NCI-H748 treated with DMSO at 0.1 percent for 48 hours (cell line): ENCODE measurements at places on chromosomes 3 and 15.

- no peak for DNase-seq
Measured at GRCh38 chr3:108100906-108101660, 10.3 kb upstream of the CD47 start.

GRCh38 chr3:129927072-129927471 lies 33.6 kb upstream of the TMCC1 start:
- DNase-seq: no peak

DNA sequence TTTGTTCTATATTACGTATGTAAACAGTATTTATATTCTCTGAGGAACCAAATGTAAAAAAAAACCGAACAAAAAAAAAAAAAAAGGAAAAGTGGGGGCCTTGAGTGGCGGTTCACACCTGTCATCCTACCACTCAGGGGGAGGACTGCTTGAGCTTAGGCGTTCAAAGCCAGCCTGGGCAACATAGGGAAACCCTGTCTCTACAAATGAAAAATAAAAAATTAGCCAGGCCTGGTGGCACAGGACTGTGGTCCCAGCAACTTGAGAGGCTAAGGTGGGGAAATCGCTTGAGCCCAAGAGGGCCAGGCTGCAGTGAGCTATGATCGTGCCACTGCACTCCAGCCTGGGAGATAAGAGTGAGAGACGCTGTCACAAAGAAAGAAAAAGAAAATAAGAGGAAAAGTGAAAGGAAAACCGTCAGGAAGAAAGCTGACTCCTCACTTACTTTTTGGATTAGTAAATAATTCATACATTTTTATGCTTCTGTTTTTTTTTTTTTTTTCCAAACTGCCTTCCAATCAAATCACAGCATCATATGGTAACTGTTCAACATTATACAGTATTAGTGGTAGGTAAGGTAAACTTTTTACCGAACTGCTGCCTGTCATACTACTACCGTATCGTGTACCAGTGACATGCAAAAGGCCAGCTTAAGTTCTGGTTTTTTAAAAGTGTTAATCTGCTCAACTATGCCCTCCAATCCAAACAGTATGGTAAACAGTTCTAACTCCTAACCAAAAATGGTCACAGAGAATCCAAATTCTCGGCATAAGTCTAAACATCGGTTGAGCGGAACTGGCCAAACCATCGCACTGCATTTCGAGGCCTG lies 1.2 kb downstream of the PHC3 start:
- DNase-seq: no peak

DNA sequence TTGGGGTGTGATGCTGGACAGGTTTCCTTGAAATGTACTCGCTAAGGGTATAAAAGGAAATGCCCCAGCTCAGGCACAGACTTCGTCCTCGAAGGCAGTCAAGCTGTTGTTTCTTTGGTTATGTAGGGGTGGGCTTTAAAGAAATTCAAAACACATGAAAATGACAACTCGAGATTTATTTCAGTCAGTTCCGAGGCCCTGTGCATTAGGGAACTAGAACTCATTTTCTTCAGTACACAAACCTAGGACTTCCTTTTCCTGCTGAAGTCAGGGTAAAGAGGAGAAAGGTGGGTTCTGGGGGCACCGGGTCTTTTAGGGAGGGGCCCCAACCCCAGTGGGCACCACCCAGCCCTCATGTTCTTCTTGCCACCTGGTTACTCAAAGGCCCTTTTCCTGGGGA lies 7.7 kb downstream of the CCR9 start:
- no peak for DNase-seq

DNA sequence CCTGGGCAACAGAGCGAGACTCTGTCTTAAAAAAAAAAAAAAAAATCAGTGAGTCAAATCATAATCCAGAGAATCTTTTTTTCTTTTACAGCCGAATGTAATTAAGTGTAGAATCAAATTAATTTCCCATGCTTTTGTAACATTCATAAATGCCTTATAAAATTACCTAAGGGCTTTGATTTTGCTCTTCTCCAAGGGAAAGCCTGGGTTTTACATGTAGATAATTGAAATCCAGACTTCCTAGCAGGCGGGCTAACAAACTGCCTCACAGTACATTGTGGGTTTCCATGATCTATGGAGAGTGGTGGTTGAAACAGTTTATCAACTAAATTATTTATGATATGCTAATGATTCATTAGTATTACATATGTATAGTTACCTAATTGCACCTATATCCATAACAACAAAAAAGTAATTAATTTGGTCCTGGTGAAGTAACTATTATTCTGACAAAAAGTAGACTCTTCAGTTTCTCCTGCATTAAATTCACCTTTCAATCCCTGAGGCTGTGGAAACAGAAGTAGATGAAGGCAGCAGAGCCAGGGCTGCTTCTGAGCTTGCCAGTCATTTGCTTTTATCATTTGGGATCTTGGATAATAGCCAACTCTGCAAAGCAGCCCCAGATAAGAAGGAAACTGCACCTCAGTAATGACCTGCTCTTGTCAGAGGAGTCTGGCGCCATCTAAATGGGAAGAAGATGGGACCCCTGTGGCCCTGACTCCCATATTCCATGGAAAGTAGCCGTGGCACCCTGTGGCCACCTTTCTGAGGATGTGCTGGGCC lies 9.5 kb downstream of the CCR9 start:
- DNase-seq: no peak

DNA sequence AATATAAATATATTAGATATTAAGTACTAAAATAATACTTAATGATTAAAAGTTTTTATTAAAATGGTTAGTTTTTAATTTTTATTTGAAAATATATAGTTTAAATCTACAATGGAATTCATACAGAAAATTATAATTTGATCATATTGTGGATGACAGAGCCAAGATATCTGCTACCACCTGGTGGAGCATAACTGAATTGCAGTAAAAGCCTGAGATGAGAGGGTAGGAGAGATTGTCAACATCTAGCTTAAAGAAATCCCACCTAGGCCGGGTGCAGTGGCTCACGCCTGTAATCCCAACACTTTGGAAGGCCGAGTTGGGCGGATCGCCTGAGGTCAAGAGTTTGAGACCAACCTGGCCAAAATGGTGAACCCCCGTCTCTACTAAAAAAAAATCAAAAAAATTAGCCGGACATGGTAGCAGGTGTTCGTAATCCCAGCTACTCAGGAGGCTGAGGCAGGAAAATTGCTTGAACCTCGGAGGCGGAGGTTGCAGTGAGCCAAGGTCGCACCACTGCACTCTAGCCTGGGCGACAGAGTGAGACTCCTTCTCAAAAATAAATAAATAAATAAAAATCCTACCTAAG lies 25.1 kb upstream of the CSTA start:
- DNase-seq: no peak

DNA sequence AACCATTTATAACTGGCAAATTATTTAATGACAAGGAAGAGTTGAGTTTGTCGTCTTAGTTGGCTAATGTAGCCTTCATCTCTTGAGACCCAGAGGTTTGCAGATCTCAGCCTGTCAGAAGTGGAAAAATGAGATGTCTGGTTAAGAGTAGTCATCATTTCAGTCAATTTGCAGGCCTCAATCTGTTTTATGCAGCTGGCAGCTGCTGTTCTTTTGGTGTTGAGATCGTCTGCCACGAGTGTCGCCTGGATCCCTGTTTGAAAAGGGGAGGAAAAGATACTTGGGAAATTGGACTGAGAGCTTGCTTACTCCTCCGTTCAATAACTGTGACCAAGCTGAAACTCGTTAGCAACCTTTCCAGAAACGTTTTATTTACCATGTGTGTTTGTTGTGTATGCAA lies 2.3 kb downstream of the PHLDB2 start:
- DNase-seq: no peak

DNA sequence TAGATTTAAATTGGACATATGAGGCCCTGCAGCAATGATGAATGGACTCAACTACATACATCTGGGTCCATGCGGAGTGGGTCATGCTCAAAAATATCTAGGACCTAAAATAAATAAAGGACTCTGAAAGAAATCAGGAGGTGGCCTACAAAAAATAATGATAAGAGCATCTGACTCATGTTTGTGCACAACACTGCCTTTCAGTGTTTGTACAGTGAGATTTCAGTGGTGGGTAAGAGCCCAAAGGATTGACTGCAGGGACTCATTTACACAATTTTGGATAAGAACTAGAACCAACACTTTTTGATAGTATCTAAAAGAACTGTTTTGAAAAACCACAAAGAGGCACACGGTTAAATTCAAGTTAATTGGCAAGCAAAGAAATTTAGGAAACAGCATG lies 285.5 kb downstream of the SLC9A9 start:
- DNase-seq: no peak

DNA sequence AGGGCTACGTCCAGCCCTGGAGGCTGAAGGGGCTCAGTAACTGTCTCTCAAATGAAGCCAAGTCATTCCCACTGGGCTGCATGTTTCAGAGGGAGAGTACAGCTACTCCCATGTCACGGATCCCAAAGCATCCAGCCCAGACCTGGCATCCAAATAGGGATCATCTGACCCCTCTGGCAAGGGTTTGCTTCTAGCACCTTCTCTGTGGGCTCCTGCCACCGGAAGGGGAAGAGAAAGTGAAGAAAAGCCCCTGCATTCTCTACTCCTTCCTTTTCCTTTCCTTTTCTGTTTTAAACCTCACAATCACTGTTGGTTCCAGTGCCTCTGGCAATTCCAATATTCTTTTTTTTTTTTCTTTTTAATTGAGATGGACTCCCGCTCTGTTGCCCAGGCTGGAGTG lies 64.5 kb upstream of the CTSH start:
- no peak for DNase-seq

GRCh38 chr15:94314639-94315038 lies 83.3 kb downstream of the MCTP2 start:
- no peak for DNase-seq

DNA sequence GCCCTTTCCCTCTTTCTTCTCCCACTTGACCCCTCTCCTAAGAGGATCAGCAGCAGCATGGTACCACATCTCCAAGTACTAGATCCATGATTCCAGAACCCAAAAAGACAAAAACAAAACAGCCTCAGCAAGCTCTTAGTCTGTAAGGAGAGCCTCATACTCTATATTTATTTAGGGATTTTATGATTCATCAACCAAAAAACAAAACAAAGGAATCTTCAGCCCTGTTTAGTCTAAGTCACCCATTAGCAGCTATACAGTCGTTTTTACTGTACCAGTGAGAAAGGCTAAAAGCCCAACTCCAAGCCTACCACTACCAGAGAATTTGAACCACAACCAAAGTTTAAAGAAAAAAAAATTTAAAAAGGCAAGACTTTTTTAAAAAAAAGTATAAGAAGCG lies 1020.3 kb upstream of the CADM2 start:
- DNase-seq: no peak

GRCh38 chr15:59548501-59549226 lies 62.9 kb upstream of the GCNT3 start:
- DNase-seq: no peak

DNA sequence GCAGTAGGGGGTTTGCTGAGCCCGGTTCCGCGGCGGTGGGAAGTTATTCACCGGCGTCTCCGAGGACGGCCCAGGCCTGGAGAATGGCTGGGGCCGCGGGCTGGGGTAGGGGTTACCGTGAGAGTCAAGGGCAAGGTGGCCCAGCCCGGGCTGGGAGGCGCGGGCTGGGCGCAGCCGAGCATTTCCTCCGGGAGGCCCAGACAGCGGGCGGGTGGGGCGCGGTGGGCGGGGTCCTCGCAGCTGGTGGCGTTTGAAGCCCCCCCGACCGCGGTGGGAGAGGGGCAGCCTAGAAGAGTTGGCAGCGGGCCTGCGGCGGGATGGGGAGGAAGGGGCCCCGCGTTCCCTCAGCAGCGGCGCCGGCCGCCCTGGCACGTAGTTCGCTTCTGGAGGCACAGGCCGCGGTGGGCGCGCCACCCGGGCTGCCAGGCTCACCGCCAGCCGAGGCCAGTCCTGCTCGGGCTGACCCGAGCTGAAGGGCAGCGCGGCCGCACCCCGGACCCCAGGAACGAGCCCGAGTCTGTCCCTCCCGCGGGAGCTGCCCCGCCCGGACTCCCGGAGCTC lies 960 bp upstream of the KLF13 start:
- DNase-seq: no peak

DNA sequence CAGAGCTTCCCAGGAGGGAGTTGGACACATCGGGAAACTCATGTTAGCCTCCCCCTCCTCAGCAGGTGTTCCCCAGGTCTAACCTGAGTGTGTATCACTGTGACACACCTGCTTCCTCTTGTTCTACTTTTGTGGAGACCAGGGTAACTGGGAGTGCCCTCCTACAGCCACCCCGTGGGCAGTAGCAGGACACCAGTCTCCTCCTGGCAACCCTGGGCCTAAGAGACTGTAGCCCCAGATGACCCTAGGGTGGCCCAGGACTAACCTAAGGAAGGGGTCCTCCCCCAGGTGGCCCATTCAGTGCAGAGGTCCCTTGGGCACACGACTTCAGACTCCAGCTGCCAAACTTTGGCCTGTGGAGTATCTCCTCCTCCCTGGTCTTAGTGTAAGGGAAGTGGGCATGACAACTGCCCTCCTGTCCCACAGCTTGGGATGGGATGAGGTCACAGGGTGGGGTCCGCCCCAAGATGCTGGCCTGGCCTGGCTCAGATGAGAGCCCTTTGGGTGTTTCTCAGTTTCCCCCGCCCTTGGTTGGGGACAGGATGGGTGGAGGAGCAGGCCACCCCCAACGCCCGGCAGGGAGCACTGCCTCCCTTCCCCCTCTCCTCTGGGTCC lies 4.8 kb downstream of the CSK start:
- DNase-seq: no peak

DNA sequence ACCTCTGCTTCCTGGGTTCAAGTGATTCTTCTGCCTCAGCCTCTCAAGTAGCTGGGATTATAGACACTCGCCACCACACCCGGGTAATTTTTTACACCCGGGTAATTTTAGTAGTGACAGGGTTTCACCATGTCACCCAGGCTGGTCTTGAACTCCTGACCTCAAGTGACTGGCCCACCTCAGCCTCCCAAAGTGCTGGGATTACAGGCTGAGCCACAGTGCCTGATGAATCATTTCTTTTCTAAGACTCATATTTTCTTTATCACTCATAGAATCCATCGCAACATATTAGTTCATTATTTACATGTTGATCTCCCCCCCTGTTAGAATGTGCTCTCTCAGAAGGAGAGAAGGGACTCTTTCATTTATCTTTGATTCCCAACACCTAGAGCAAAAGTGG lies 109.5 kb upstream of the PTPRG start:
- DNase-seq: no peak

DNA sequence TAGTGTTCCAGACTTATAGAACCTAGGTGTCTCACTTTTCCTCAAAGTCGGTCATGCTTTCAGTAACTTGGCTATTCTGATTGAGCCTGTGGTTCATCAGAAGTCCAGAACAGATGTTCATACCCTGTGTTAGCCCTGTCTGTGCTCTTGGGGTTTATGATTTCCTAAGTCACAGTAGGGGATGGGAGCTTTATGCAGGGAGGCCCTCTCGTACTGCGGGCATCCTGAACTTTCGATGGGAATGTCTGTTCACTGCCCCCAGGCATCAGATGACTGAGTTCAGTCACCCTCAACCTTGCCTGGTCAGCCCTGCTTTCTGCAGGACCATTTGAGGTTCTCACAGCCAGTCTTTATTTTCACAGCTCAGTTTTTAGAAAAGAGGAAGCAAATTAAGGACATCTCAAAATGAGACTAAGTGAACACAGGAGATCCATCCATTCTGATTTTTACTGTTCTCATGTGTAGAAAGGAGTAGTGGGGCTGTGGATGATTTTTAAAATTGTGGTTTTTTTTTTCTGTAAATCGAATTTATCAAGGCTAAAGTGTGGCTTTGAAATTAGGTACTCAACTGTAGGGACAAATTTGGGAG lies 71.3 kb downstream of the CMTM8 start:
- DNase-seq: no peak
